ENCODE measurements at places on chromosomes 4 and X.

DNA sequence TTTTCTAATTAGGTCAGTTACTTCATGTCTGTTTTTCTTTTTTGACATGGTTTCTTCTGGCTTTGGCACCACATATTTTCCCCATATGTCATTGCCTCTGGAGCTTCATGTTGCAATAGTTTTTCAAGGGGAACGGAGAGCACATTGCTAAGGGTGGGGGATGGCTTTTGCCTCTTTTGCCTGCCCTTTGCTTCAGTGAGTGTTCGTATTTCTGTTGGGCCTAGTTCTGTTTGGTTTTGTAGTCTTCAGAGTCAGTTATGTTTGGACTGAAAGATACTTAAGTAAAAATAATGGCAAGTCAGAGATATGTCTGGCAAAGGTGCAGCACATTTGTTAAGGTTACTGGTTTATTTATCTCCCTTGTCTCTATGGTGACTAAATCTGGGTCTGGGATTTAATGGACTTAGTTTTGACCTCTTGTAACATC lies 29.1 kb downstream of the FHL1 start:
- DNase-seq, result no peak

DNA sequence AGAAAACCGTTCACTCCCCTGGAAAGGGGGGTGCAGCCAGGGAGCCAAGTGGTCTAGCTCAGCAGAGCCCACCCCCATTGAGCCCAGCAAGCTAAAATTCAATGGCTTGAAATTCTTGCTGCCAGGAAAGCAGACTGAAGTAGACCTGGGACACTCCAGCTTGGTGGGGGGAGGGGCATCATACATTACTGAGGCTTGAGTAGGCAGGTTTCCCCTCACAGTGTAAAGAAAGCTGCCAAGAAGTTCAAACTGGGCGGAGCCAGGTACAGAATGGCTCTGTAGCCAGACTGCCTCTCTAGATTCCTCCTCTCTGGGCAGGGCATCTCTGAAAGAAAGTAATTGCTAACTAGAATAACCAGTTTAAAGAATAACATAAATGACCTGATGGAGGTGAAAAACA lies 372.3 kb upstream of the F9 start:
- DNase-seq, result no peak

DNA sequence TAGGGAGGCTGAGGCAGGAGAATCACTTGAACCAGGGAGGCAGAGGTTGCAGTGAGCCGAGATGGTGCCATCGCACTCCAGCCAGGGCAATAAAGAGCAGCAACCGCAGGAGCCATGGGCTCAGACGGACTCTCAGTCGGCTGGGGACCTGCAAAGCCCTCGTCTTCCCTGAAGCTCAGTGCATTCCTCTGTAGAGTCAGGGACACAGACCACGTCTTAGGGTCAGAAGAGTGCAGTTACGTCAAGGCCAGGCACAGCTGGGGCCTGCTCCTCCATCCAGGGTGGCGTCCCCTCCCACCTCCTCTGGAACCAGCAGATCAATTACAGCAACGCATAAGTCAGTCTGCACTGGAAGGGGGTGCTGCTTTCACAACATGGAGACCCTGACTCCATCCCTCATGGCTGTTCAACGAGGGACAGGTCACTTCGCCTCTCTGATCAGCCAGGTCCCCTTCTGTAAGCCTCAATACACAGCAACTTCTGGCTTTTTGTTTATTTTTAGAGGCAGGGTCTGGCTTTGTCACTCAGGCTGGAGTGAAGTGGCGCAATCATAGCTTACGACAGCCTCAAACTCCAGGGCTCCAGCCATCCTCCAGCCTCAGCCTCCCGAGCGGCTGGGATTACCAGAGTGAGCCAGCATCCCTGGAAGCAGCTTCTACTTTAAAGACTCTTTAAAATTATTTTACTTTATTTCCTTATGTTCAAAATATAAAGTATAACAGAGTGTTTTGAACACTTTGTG lies 76.4 kb downstream of the ZFYVE28 start:
- no peak for DNase-seq

- peak; percentile 53 for DNase-seq
Measured at GRCh38 chrX:39162322-39162735, 361.1 kb downstream of the MID1IP1 start.

GRCh38 chrX:21806691-21807090 lies 32.7 kb upstream of the MBTPS2 start:
- no peak for DNase-seq

DNA sequence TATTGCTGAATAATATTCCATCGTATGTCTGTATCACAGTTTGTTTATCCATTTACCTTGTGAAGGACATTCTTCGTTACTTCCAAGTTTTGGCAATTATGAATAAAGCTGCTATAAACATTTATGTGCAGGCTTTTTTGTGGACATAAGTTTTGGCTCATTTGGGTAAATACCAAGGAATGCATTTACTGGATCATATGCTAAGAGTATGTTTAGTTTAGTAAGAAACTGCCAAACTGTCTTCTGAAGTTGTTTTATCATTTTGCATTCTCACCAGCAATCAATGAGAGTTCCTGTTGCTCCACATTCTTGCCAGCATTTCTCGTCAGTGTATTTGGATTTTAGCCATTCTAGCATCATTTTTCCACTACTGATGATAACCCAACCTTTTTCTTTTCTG lies 232.7 kb upstream of the NR3C2 start:
- DNase-seq, result no peak

GRCh38 chrX:5810636-5811035 lies 418.0 kb downstream of the NLGN4X start:
- DNase-seq, result no peak

- DNase-seq, result no peak
Measured at GRCh38 chrX:21747558-21747957, 10.4 kb downstream of the SMPX start.

DNA sequence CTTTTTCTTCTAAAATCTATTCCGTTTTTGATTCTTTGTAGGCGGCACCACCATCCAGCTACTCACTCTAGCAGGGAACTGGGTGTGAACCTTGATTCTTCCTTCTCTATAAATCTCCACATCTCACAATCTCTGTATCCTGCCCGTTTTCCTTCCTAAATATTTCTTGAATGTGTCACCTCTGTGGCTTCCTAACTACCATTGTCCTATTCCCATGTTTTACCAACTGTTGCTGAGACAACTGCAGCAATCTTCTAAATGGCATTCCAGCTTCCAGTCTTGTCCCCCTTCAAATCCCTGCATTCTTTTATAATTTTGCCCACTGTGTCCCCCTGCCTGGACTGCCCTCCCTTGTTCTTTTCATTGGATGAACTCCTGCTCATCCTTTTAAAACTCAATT lies 641.3 kb downstream of the RPA4 start:
- DNase-seq, result no peak

GRCh38 chr4:36772154-36772516 lies 472.4 kb upstream of the NWD2 start:
- no peak for DNase-seq

DNA sequence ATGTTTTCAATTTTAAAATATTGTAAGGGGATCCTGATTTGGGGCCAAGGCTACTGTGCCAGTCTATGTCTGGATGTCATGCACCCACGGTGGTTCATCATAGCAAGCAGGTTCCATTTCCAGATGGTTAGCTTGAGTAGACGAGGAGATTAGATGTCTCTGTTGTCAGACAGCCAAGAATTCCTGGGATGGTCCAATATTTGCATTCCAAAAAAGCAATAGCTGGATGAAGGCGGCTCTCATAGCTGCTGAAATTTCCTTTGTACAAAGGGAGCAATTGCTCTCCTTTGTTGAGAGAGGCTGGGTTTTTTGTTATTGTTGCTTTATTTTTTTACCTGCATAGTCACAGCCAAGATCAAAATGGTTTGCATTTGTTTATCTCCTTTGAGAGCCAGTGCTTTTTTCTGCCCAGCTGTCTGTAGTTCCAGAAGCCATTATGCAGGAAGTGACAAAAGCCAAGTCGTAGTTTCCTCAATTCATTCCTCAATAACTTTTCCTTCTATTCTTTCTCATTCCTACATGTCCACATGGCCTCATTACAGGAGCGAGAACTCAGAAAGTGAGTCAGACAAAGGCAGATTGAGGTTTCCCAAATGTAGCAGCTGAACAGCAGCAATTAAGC lies 107.9 kb downstream of the MMRN1 start:
- no peak for DNase-seq

GRCh38 chr4:126850286-126850685 lies 782.5 kb upstream of the INTU start:
- no peak for DNase-seq

- DNase-seq, result no peak
Measured at GRCh38 chr4:124883632-124884031, 171.1 kb upstream of the ANKRD50 start.

DNA sequence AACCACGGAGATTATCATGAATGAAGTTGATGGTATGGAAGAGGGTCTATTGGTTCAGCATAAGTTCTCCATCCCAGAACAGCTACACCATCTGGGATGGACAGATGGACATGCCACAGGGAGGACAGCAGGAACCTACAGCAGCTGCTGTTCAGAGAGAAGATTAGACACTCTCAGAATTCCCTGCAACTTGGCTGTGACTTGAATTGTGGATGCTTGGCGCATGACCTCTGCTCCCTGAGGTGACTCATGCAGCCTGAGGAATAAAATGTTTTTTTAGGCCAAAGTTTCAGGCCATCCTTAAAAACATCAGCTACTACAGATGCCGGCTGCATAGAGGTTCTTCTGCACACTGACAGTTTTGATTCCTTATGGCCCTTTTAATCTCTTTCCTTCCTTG lies 97.3 kb downstream of the RS1 start:
- no peak for DNase-seq

DNA sequence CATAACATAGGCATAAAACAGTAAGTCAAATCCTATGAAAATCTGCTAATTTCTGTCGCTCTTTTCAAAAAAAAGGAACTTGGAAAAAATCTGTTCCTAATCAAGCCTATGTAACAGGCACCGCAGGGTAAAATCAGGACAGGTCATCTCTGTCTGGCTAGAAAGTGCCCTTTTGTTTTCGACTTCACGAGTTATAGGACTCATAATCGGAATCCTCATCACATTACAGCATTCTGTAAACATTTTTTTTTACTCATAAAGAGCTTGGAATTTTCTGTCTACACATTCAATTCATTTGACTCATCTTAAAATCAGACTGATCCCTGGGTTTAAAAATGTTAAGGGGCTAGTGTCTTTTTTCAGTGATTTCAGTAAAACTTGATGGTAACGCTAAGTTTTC lies 181.7 kb upstream of the TBC1D9 start:
- DNase-seq, result no peak

Measured in activated CD4-positive, alpha-beta T cell treated with anti-CD3 and anti-CD28 coated beads for 4 hours (primary cell).